ENCODE measurements at places on chromosomes 6 and 20.

DNA sequence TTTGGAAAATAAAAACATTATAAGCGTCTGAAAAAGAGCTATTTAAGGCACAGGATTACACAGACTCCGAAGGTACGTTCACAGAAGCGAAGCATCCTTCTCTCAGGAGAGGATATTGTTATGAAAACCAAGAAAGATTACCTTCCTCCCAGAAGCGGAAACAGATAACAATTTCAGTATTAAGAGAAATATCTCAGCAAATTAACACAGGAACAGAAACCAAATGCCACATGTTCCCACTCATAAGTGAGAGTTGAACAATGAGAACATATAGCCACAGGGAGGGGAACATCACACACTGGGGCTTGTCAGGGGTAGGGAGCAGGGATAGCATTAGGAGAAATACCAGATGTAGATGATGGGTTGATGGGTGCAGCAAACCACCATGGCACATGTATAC, 109.7 kb downstream of the CDK19 start:
- no peak for DNase-seq

DNA sequence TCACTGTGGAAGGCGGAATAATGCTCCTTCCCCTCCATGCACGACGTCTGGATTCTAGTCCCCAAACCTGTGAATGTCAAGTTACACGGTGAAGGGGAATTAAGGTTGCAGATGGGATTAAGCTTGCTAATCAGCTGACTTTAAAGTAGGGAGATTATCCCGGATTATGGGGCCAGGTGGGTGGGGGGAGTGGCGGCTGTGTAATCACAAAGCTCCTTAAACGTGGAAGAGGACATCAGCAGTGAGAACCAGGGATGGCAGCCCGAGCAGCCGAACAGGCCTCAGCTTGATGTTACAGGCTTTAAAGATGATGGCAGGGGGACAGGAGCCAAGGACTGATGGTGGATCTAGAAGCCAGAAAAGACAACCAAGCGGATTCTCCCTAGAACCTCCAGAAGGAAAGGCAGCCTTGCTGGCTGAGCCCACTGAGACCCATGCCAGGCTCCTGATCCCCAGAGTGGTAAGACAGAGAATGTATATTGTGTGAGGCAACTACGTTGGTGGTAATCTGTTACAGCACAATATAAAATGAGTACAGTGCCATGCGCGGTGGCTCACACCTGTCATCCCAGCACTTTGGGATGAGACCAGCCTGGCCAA, 117.5 kb downstream of the SCML4 start:
- DNase-seq = no peak

GRCh38 chr20:43844778-43845614, 69.7 kb upstream of the TOX2 start:
- DNase-seq = no peak

DNA sequence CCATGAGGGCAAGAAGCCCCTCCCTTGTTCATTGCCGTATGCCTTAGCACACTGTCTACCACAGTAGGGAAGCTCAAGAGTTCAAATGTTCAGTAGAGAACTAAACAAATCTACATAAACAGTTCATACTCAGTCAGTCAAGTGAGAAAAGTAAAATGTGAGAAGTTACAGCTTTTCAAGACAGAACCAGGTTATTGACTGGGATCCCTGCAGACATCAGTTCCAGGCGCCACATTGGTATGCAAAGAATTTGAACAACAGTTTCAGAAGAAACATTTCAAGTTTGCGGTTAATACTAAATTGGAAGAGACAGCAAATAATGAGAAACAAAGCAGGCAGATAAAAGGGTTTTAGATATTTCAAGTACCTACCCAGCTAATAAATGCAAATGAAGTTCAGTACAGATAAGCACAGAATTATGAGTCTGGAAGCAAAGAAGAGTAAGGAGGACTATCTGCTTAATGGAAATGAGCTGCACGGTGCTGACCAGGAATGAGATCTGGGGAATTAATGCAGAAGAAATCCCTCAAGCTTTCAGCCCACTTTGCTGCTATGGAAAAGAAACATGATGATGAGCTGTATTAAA, 246.2 kb downstream of the HACE1 start:
- no peak for DNase-seq

DNA sequence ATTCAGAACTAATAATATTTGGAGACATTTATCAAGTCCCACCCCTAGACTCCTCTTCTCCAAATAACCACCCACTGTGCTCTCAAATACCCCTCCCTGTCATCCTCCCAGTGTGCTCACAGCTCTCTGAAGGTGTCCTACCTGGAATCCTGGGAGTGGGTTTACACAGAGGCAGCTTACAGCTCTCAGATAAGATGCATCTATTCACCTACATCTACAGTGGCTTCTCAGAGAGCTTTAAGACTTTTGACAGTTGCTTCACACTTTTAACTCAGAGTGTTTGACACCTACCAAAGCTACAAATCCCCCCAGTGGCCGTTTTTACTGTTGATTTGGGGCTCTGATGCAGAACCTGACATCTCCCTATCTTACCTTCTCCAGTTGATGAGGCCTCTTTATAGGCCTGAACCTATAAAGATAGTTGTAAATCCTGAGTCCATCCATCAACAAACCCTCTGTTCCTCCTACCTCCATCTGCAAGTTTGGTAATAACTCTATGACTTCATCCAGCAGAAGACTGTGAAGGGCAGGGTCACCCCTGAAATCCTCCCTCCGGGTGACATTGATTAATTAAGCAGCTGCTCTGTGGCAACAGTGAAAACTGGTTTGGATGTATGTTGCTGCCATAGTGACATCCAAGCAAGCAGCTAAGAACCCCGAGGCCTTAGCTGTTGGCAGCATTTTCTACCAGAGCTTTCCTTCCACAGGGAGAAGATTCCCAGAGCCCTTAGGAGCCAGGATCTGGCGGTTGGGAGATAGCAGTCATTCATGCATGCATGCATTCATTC, 226.1 kb upstream of the RREB1 start:
- DNase-seq = no peak

- DNase-seq = no peak
These were observed 28.5 kb downstream of the CHRNA4 start for GRCh38 chr20:63332488-63333240.

DNA sequence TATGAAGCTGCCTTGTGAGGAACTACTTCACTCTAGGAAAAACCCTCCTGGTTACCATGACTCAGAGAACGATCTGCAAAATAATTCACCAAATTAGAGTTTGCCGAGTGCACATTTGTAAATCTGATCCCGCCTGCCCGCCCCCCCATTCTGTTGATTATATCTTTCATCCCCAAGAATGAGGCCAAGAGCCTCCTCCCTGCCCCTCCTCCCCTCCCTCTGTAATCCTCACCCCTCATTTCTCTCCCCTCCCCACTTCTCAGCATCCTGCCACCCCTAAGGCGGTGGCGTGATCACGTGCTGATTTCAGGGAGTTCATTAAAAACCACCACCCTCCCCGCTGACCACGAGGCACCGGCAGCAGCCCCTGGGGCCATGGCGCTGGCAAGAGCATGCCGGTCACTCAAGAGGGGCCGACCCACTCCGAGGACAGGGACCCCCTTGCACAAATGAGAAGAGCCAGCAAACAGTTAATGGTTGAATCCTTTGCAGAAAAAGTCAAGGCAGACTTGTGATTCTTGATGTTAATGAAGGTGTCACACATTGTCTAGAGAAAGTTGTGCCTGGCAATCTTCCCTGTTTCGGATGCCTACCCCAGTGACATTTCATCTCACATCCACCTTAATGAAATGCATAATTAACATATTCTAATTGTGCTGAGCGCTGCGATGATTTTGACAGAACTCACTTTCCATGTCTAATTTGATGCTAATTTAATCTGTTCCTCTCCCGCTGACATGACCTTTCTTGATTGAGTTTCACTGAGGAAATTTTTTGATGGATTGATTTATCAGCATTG, 247.9 kb downstream of the ZNF217 start:
- DNase-seq = no peak

GRCh38 chr20:53736757-53737395, 143.2 kb upstream of the ZNF217 start:
- DNase-seq = peak; percentile 23

GRCh38 chr6:37068356-37069270, 63.2 kb downstream of the FGD2 start:
- DNase-seq = no peak

GRCh38 chr6:158774717-158775449, 44.3 kb downstream of the EZR start:
- DNase-seq = no peak

GRCh38 chr6:30768634-30769087, 24.3 kb upstream of the IER3 start:
- no peak for DNase-seq

- DNase-seq = peak; percentile 8
These were observed 80.2 kb downstream of the PLCB1 start for GRCh38 chr20:8212286-8212685.

DNA sequence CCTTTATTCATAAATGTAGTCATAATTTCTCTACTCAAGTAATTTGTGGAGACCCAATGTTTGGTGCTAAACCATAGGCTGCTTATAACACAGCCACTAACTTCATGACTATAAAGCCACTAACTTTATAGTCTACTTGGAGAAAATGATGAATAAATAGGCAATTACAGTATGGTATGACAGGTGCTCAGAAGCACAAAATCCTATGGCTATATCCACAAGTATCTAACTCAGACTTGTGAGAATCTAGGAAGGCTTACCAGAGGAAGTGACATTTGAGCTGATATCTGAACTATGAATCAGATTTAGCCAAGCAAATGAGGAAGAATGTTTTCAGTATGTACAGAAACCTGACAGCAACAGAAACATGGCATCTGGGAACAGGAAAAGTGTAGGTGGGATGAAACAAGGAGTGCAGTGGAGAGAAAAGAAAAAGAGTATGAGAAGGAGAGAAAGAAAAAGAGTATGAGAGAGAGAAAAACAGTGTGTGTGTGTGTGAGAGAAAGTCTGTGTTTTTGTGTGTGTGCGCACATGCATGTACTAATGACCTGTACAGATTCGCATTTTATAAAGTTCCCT, 59.9 kb downstream of the REV3L start:
- no peak for DNase-seq

DNA sequence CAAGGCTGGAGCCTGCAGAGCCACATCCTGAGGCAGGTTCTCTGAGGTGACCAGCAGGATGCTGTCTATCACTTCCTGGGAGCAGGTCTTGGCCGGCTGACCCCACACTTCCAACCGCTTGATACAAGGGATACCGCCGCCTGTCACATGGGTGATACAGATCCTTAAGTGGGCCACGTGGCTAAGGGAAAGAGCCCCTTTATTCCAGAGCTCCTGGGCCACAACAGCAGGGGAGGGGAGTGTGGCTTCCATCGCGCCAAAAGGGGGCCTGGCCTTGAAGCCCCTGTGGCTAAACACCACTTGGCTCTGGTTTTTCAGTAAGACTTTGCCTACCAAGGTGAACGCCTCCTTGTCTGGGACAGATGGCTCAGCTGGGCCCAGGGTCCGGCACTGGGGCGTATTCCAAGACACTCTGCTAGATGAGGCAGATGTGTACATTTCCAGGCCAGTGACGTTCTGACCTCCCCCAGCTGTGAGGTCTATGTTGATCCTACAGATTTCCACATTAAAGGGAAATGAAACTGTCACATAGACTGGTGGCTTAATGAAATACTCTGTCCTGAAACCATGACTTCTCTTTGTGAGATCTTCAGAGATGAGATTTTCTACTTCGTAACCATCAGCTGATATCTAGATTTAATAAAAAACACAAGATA, 37.6 kb upstream of the AVP start:
- DNase-seq = no peak

- no peak for DNase-seq
These were observed 6.0 kb downstream of the SRC start for GRCh38 chr20:37351689-37352607.

- DNase-seq = no peak
These were observed 51.6 kb downstream of the LAMA4 start for GRCh38 chr6:112202639-112203341.

GRCh38 chr6:4553387-4553786, 222.8 kb upstream of the CDYL start:
- DNase-seq = no peak

DNA sequence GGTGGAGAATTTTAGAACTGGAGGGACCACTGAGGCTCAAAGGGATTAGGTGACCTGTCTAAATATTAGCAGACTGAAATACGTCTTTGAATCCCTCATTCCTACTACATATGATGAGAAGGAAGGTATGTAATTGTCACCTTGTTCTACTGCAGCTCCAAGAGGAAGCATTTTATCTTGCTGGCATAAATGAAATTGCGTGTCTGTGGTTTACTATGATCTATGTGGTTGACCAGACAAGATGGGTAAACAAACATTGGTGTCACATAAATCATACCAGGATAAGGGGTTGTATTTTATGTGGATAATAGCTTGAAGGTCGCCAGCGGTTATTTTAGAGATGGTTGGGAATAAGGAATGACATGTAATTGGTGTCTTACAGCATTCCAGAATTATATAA, 78.2 kb downstream of the LAMA4 start:
- DNase-seq = no peak

DNA sequence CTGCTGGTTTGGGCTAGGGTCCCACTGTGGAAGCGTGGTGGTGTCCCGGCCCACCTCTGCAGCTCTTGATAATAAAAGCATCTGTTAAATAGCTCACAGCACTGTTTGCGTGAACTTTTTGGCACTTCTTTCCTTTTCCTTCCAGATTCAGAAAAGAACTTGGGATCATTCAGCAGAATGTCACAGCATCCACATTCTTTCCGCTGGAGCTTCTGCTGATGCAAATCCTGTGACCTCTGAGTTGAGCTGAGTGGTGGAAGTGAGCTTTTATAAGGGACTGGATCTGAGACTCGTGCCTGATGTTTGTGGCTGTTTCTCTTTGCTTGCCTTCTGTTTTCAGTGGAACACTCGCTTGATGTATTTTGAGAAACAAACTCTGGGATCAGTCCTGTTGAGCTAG, 3.9 kb downstream of the OSBPL2 start:
- DNase-seq = no peak

DNA sequence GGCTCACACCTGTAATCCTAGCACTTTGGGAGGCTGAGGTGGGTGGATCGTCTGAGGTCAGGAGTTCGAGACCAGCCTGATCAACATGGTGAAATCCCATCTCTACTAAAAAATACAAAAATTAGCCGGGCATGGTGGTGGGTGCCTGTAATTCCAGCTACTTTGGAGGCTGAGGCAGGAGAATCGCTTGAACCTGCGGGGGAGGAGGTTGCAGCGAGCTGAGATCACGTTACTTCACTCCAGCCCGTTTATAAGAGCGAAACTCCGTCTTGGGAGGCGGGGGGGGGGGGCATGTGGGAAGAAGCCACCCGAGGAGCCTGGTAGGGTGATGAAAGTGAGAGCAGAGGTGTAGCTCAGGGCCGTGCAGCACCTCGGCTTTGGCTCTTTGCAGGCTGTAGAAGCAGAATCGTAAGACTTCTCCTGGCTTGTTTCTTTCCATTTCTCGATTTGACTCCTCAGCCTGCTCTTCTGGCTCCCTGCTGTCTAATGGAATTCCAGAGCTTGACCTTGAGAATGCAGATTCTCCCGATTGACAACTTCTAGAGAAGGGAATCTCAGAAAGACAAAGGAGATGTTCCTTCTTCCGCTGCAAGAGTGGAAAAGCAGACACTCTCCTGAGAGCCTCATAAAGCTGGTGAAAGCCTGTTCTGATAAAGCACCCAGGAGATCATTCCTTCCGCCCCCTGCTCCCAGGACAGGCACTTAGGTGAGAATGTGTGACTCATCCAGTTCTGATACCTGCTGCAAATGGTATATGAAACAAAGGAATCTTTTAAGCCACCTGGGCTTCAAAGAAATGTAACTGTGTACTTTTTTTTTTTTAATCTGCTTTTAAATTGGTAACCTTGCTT, 26.0 kb upstream of the PPP1R16B start:
- no peak for DNase-seq
